ENCODE measurements at places on chromosomes 6 and 20.

GRCh38 chr6:145929037-145929633, 35.0 kb downstream of the SHPRH start:
- peak; percentile 28 for DNase-seq

- DNase-seq, result no peak
Observed at GRCh38 chr6:19772891-19773290, 64.3 kb upstream of the ID4 start.

- DNase-seq, result no peak
Observed at GRCh38 chr20:3134151-3134550, 25.5 kb downstream of the FASTKD5 start.

GRCh38 chr6:38371881-38372280, 267.8 kb downstream of the BTBD9 start:
- DNase-seq, result no peak

DNA sequence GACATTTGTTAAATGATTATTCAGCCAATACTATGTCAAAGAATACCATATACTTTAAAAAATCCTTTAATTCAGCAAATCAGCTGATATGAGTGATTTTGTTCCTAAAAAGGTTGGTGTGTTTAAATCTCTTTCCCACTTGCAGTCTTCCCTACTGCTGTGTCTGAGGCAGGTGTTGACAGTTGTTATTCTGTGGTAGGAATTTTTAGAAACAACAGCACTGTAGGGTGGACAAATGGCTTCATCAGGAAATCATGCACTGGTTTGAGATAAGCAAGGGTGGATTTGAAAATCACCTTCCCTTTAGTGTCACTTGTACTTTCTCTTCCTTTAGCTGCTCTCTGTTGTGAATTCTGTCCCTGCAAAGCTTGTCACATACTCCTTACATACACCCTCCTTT, 213.7 kb upstream of the SGK1 start:
- no peak for DNase-seq

DNA sequence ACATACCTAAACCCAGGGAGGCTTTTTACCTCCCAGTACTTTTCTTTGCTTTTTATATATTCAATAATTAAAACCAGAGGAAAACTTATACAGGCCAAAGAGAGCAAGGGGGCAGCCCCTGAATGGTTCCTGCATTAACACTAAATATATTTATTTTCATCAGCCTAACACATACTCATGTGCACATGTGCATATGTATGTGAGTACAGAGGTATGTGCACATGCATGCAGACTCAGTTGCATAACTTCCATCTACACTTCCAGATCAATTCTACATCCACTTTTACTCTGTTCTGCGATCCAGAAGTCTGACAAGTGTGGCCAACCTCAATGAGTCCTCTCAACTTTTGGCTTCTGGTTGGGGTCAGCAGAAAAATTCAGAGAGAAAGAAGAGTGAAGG, 794.2 kb downstream of the DHX35 start:
- DNase-seq, result no peak

DNA sequence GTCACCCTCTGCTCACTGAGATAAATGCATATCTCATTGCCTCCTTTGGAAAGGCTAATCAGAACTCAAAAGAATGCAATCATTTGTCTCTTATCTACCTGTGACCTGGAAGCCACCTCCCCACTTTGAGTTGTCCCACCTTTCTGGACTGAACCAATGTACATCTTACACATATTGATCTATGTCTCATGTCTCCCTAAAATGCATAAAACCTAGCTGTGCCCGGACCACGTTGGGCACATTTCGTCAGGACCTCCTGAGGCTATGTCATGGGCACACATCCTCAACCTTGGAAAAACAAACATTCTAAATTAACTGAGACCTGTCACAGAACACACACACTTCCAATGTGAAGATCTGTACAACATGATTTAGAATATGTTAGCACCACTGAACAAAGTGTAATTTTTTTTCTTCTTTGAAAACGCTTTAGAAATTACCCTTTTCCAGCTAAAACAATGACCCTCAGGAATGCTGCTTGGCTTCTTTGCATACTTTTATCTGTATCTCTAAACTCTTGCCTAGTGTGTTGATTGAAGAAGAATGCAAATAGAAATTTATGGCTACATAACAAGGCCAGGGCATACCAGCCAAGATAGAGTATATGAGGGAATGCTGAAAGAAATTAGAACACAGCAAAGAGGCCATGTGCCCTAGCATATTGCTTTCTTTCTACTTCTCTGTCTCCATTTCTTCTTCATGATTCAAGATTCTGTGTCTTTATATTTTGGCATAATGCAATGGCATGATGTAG, 84.6 kb upstream of the DST start:
- no peak for DNase-seq

DNA sequence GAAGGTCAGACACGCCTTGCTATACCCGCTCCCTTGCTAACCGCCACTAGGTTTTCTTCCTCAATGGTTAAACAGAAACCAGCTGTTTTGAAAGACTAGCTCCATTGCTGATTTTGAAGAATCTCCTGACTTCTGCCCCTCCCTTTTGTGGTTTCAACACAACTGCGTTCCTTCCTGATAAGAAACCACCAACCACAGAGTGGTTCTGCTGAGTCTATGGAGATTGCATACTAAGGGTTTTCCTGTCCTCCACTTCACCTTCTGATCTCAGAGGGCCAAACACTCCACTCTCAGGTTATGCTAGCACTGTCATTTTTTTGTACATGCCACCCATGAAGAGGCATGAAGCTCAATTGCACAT, 207.9 kb downstream of the MYLK4 start:
- DNase-seq, result peak; percentile 85

DNA sequence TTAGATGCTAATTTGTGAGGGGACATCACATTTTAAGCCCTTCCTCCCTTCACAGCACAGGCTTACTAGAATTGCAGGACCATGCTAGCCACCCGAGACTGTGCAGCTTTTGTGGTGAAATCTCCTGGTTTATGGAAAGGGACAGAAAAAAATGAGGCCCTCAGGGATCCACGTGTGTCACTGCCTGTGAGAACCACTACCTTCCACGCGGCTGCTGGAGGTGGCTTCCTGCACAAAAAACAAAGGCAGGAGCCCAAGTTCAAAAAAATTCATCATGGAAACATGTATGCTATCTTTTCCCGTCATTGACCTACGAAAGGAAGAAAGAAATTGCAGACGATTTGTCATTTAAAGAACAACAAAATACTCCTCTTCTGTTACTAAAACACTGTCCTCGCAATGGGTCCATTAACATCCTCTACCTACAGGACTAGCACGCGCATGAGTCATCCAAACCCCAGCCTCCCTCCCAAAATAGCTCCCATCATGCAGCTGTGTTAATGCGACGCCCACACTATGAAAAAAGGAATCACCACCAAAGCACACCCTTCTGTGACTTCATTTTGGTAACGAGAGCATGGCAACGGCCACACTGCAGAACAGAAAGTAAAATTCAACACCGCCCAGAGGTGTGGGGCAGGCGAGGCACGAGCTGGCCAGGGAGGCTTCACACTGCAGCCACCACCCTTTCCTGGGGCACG, 45.7 kb downstream of the RAMACL start:
- DNase-seq, result peak; percentile 49

GRCh38 chr6:40996591-40997233, 42.3 kb downstream of the UNC5CL start:
- no peak for DNase-seq

GRCh38 chr20:52434041-52434425, 242.5 kb upstream of the ZFP64 start:
- no peak for DNase-seq

GRCh38 chr6:141610741-141611140, 522.0 kb upstream of the GJE1 start:
- no peak for DNase-seq

- no peak for DNase-seq
Observed at GRCh38 chr6:62808565-62809293, 402.5 kb upstream of the FKBP1C start.

GRCh38 chr20:12055161-12055560, 137.5 kb downstream of the BTBD3 start:
- no peak for DNase-seq

- DNase-seq, result peak; percentile 77
Observed at GRCh38 chr6:30690403-30691207, at the start of gene NRM. Gene NRM, minus strand, starts transcription at chr6:30690984. Its CDS starts 10 bp downstream, at chr6:30690974.
